Stimulated activated CD4-positive, alpha-beta T cell treated with anti-CD3 and anti-CD28 coated beads, Interleukin-15, amount 100 ng/mL, for 1 hour (primary cell): ENCODE measurements at places on chromosomes 2 and 18.

GRCh38 chr2:182057002-182057401 lies 71.3 kb downstream of the PPP1R1C start:
- no peak for DNase-seq

DNA sequence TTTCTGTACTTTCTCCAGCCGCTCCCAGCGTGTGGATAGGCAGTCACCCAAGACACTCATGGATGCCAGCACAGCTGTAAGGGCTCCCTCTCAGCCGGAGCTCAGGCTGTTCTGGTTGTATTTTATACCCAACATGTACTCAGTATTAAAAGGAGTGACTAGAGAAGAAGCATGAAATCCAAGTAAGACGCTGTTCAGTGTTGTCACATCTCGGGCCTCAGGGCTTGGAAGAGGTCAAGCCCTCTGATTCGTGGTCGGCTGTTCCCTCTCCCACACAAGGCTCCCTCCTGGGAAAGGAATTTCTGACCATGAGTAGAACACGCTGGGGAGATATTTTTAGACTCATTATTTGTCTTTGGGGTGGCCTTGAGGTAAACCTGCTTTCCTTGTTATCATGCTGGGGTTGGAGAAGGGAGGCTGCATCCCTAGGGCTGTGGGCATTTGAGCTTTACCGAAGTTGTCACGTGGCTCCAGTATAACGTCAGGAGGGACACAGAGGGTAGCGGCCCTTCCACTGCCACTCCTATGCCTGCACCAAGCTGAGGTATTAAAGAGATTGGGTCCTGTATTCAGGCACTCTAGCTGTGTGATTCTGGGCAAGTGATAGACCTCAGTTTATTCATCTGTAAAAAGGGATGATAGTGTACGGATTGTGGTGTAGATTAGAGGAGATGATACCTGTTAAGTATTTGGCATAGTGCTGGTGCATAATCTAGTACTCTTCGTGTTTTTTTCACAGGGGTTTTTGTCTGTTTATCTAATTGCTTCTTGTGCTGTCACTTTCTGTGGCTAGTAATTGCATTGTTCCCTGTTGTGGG lies 34.1 kb downstream of the HK2 start:
- DNase-seq = no peak

DNA sequence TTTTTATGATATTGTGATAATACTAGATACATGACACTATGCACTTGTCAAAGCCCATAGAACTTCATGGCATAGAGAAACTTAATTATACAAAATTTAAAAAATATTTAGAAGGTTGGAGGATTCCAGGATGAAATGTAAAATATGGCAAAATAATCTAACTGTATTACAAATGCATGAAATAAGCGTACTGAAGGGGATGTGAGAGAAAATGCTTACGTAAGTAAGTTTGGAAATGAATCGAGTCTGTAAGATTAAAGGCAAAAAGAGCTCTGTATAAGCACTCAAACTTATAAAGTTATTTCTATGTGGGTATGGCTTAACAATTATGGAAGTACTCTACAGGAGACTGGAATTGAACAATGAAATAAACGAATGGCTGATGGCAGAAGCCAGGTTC lies 13.4 kb upstream of the CDC42EP3 start:
- DNase-seq = no peak

GRCh38 chr2:7755879-7756278 lies 838.7 kb downstream of the RNF144A start:
- DNase-seq = no peak

DNA sequence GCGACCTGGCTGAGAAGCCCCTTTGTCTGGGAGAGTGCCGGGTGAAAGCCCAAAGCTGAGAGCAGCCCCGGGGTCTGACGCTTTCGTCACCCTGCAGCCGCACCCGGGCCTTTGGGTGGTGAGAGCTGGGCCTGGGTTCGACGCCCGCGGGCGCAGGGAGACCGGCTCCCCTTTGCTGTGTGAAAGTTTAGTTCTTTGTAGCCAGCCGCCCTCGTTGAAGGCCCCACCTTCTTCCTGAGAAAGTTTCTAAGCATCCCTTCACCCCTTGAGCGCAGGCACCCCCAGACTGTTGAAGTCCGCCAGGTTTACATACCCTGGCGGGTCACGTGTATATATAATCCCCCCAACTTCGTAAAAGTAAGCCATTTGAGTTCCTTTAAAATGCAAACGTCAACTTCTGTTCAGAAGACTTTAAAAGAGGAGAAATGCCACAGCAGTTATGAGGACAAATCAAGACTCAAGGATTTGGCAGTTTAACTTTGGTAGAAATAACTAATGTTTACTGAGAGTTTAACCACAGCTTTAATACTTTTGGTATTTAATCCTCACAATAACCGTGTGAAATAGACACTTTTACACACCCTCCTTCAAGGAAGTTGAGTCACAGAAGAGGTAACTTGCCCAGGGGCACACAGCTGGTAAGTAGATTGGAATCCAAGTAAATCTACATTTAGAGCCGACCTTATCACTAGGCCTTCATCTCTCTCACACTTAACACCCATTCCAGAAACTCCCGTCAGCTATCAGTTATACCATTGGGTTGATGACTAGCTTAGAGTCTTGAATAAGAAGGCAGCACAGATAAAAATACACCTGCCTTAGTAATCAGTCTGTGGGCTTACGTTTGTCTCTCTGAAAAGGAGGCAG lies 1.1 kb upstream of the MBOAT2 start:
- DNase-seq = no peak

- DNase-seq = no peak
Observed at GRCh38 chr2:231161252-231161839, 36.5 kb upstream of the HTR2B start.

DNA sequence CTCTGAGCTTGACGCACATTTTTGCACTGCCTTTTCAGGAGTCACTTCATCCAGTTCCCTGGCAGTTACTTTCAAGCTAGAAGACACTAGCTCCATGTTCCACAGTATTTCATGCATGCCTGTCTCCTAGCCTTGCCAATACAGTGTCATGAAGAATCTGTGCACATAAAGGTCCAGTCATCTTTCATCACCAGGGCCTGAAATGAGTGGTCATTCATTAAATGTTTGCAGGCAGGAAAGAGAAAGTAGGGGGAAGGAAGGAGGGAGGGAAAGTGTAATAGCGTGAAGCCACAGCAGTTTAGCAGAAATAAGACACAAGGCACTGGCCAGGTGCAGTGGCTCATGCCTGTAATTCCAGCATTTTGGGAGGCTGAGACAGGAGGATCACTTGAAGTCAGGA lies 92.4 kb upstream of the COPS8 start:
- DNase-seq = no peak

DNA sequence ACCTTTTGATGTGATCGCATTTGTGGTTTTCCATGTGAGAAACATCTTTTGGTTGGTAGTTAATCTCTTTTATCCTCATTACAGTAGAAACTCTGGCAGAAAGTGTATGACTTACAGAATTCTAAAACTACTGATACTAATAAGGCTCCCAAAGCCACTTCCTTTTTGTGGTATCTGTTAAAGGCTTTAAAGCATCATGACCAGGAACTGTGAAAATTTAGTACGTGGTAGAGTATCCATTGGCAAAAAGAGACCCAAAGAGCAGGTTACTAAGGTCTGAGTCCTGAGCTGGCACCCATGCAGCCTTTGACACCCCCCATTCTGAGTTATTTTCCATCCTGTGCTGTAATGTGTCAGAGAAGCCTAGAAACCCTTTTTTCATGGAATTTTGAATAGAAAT lies 94.5 kb downstream of the DPP4 start:
- no peak for DNase-seq

DNA sequence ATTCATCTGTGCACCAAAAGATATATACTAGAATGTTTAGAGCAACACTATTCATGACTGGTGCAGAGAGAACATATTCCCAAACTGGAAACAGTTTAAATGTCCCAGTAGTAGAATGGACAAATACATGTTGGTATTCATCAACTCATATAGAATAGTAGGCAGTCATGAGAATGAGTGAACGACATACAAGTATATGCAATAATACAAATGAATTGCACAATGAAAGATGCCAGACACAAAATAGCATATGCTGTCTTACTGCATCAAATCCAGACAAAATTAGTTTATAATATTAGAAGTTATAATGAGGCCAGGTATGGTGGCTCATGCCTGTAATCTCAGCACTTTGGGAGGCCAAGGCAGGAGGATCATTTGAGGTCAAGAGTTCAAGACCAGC lies 8.3 kb upstream of the PRKAG3 start:
- DNase-seq = no peak

DNA sequence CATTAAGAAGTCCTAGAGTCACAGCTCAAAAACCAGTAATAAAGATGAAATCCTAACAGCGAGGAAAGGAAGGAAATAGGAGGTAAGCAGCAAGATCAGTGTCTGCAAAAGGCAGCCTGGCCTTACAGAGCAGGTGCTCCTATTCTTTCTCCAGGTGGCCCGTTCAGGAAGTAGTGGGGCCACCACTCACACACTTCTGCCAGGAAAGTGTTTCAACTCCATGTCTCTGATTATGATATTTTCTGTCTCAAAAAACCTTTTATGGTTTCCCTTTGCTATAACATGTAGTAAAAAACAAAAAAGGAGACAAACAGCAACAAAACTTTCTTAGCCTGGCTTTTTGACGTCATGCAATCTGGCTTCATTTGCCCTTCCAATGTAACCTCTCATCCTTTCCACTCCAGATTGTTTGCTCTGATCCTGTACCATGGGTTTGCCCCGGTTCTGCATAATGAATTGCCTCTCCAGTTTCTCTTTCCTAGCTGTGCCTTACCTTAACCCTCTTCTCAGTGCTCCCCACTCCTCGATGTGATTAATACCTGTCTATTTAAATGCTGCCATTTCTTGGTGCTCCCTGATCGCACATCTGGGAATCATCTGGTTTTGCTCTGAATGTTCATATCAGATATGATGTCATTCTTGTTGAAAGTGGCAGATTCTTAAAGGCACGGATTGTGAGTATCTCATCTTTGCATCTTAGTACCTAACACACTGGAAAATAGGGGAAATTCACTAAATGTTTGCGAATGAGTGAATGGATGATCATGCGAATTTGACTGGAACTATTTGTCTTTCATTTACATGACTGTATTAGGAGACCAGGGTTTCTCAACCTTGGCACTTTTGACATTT lies 50.6 kb upstream of the PTPRM start:
- DNase-seq = no peak

DNA sequence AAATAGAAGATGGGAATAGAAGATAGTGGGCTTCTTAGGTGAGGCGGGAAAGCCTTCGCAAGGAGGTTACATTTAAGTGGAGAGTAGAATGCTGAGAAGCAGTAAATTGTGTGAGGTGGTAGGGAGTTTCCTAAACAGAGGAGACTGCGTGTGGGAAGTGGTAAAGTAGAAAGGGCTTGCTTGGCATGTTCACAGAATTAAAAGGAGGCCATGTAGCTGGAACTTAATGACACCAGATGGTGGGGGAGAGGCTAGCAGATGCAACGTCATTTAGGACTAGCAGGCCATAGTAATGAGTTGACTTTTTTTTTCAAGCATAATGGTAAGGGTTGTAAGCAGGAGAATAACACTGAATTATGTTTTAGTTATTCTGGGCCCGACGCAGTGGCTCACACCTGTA lies 13.0 kb upstream of the RTN4 start:
- DNase-seq = no peak

DNA sequence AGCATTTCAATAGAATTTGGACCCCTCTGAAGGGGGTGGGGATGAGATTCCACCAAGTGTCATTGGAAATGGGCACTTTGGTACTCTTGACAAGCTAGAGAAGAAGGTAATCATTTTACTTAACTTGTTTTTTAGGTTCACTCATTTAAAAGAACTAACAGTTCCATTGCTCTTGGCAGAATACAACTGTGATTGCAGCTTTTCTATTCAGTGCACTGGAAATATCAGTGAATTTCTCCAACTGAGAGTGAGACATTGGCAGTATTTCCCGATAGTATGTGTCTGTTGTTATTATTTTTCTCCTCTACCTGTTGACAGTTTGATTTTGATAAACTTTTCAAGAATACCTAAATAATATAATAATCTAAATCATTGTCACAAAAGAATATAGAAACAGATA lies 1356.7 kb upstream of the NXPH2 start:
- DNase-seq = no peak
